ENCODE measurements at places on chromosomes 4 and X. TPM values are rescaled to one million over a fixed set of nuclear protein-coding genes. Genes with fewer than 3 reads are reported as not detected.

Gene GPR50
- total RNA-seq: not detected

Gene BRS3
- not detected for total RNA-seq

DNA sequence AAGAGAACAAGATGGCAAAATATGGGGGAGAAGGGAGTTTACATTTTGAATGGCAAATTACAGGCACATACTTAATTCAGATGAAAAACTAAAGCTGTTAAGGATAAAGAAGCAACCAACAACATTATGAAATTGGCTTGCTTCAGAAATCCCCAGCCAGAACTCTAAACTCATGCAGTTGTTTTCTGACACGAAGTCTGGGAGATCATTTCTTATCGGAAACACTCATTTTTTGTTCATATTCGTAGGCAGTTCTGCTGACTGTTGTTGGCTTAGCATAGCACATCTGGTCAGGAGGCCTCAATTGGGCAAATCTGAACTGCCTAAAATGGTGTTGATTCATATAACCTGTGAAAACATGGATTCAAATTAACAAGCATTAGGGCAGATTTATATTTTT, 33.0 kb upstream of the ARHGAP6 start:
- no peaks in the 10 kb centered on the region for H3K36me3 ChIP-seq
- DNase-seq: no peak
- H3K27ac ChIP-seq: peak overlapping the region; percentile 1
- H3K4me3 ChIP-seq: no peak overlapping the region

GRCh38 chr4:114076899-114077570, 97.6 kb upstream of the ARSJ start:
- no peaks in the 10 kb centered on the region for H3K27me3 ChIP-seq
- H3K4me3 ChIP-seq: no peak overlapping the region
- no peak for DNase-seq
- H3K36me3 ChIP-seq: no peaks in the 10 kb centered on the region
- no peak overlapping the region for H3K27ac ChIP-seq

GRCh38 chrX:75968293-75968692, 183.2 kb upstream of the MAGEE2 start:
- no peak overlapping the region for H3K4me3 ChIP-seq
- H3K27ac ChIP-seq: no peak overlapping the region
- no peak for DNase-seq
- no peaks in the 10 kb centered on the region for H3K27me3 ChIP-seq

DNA sequence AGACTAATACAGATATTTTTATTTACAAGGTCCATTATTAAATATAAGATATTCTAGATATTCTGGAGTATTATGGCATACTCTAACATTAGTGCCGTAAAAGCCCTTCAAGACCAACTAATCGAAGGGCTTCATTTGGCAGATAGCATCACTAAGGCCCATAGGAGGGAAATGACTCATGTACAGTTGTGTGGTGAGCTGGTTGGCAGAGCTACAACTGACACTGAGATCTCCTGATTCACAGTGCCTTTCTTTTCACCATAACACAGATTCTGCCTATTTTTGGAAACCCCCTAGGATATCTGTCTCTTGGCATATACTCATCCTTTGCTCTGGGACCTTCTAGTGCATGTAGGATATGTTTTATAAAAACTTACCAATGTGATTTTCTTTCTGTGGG, 201.7 kb upstream of the AFF2 start:
- H3K27ac ChIP-seq: no peak overlapping the region
- no peaks in the 10 kb centered on the region for H3K27me3 ChIP-seq
- DNase-seq: no peak
- no peaks in the 10 kb centered on the region for H3K36me3 ChIP-seq

- no peaks in the 10 kb centered on the region for H3K4me1 ChIP-seq
- H3K27ac ChIP-seq: no peak overlapping the region
- H3K27me3 ChIP-seq: no peaks in the 10 kb centered on the region
- H3K4me3 ChIP-seq: no peak overlapping the region
These were observed 202.8 kb downstream of the SHROOM3 start for GRCh38 chr4:76637712-76638361.

DNA sequence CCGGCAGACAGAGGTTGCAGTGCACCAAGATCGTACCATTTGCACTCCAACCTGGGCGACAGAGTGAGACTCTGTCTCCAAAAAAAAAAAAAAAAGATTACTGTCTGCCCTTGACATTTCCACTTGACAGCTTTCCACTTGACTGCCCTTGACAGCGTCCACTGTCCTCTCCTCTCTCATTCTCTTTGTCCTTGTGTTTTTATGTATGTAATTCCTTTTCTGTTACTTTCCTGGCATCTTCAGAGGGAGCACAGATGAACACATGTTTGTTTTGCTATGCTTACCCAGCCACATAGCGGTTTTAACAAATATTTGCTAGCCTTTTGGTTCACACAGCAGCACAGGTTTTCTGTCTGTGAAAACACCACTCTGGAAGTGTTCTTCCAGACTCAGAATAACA, 26.2 kb downstream of the SYAP1 start:
- H3K36me3 ChIP-seq: peaks cover 9% of the 10 kb centered on the region
- no peaks in the 10 kb centered on the region for H3K27me3 ChIP-seq
- no peak overlapping the region for H3K4me3 ChIP-seq
- no peaks in the 10 kb centered on the region for H3K4me1 ChIP-seq

DNA sequence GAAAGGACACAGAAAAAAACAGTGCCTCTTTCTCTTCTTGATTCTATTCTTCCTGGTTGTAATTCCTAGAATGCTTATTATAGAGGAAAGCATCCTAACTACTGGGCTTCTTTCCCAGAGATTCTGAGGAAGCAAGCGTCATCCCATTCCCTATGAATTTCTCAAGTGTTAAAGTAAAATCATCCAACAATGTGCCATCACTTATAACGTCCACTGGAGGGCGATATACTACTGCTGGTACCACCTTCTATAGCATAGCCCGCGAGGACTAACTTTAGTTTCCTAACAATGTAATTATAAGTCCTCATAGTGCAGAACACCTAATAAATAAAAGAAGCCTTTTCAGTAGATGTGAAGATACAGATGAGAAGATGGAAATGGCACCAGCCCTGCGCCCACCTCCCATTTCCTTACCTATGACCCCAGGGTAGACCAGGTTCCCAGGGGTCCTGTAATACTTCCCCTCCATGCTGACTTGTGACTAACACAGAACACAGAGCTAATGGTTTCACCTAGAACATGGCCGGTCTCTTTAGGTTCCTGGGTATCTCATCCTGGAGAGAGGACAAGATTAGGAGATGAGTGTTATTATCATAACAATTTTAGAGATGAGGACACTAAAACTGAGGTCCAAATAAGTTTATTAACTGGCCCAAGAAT, 4.2 kb downstream of the CENPVL3 start:
- H3K27me3 ChIP-seq: no peaks in the 10 kb centered on the region
- no peaks in the 10 kb centered on the region for H3K36me3 ChIP-seq
- no peak overlapping the region for H3K4me3 ChIP-seq
- no peak overlapping the region for H3K27ac ChIP-seq

DNA sequence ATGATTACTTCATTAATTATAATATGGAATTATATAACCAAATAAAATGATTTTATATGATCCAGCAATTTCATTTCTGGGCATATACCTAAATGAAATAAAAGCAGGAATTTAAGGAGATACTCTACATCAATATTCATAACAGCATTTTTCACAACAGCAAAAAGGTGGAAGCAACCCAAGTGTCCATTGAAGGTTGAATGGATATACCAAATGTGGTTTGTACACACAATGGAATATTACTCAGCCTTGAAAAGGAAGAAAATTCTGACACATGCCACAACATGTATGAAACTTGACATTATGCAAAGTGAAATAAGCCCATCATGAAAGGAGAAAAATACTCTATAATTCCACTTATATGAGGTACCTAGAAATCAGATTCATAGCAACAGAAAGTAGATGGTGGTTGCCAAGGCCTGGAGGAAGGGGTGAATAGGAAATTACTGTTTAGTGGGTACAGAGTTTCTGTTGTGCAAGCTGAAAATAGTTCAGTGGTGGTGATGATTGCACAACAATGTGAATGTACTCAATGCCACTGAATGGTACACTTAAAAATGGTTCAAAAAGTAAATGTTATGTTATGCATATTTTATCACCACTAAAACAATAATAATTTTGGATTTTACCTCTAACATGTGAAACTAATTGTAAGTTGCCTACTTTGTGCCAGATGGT, 471.5 kb downstream of the SPRY1 start:
- no peak overlapping the region for H3K4me3 ChIP-seq
- H3K36me3 ChIP-seq: no peaks in the 10 kb centered on the region
- H3K4me1 ChIP-seq: no peaks in the 10 kb centered on the region
- no peak for DNase-seq

DNA sequence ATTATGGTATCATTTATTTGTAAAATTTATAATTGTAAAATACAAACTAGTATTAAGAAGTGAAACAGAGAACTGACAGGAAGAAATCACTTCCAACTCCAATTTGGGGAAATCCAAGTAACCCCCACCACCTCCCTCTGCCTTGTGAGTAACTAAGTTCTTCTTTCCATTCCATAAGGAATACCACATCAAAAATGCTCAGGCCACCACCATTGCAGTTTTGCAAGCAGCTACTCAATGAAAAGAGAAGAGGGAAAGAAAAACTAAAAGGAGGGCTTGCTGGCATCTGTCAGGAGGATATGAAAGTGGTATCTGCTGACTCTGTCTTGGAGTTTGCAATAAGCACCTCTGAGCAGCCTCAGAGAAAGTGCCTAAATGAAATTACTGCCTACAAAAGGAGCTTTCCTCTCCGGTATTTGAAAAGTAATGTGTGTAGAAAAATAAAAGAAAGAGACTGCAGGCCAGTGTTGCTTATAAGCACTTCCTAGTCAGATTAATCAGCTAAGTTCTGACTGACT, 228.7 kb downstream of the OPHN1 start:
- no peak overlapping the region for H3K27ac ChIP-seq
- no peaks in the 10 kb centered on the region for H3K4me1 ChIP-seq
- H3K4me3 ChIP-seq: no peak overlapping the region
- H3K27me3 ChIP-seq: peaks cover 47% of the 10 kb centered on the region

GRCh38 chr4:41281038-41281634, 24.4 kb downstream of the UCHL1 start:
- no peaks in the 10 kb centered on the region for H3K36me3 ChIP-seq
- no peaks in the 10 kb centered on the region for H3K4me1 ChIP-seq
- no peak overlapping the region for H3K4me3 ChIP-seq
- peak; percentile 25 for DNase-seq
- H3K27me3 ChIP-seq: no peaks in the 10 kb centered on the region

Data from breast epithelium (tissue), 4 donors.